ENCODE measurements at places on chromosomes 16 and 17. TPM values are rescaled to one million over a fixed set of nuclear protein-coding genes. Genes with fewer than 3 reads are reported as not detected.

Gene CCL11
- polyA plus RNA-seq, result not detected

Gene SPECC1
- 8.0 TPM for polyA plus RNA-seq

Gene CCL7
- polyA plus RNA-seq, result not detected

Gene CHTF18
- polyA plus RNA-seq, result 1.4 TPM

Gene CDK5RAP3
- 49.8 TPM for polyA plus RNA-seq

Gene DOC2B
- 2.2 TPM for polyA plus RNA-seq

Gene TBC1D3I
- polyA plus RNA-seq, result not detected

Gene TNRC6A
- 30.6 TPM for polyA plus RNA-seq

Gene NTN1
- 0.04 TPM for polyA plus RNA-seq

Gene NR1D1
- 10.0 TPM for polyA plus RNA-seq

All from Purkinje cell (primary cell).